Activated gamma-delta T cell treated with anti-CD3 and anti-CD28 coated beads, Interleukin-2, amount 50 U/mL, for 16 hours (primary cell): ENCODE measurements at places on chromosomes 1 and 21.

DNA sequence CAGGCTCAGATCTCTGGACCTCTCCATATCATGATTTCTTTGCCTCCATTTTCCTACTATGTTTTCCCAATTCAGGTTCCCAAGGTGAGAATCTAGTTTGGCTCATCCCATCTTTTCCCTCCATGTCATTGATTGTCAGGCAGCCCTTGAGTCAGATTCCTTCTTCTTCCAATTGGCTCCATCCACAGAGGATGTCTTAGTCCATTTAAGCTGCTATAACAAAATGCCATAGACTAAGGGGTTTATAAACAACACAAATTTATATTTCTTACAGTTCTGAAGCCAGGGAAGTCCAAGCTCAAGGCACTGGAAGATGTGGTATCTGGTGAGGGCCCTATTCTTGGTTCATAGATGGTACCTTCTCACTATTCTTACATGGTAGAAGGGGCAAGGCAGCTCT, 42.8 kb upstream of the SLC2A1 start:
- no peak for DNase-seq

DNA sequence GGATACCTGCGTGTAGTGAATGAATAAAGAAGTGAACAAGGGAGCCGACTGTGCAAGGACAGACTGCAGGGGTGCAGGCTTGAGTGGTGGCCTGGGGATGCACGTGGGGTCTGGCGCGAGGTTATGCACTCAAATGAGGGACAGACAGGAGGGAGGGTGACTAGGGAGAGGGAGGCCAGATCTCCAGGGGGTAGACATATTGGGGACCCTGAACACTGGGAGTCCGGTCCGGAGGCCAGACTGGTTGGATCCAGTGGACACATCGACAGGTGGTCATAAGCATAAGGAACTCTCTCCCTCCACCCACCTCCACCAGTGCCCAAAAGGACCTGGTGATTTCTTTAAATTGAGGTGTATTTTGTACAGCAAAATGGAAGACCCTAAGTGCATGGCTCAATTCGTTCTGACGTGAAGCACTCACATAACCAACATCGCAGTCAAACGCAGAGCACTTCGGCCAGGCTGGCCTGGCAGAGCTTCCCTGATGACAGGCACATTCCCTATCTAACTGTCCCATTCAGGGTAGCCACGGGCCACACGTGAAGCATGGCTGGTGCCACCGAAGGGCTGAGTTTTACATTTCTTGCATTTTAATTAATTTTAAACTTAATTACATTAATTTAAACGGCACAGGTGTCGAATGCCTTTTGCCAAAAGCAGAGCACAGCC, 14.0 kb downstream of the WNT3A start:
- DNase-seq: no peak

GRCh38 chr1:224333939-224334786, 4.2 kb upstream of the NVL start:
- no peak for DNase-seq

GRCh38 chr21:37551993-37552355, 185.4 kb downstream of the DYRK1A start:
- DNase-seq: no peak

GRCh38 chr1:22761101-22761500, 50.5 kb downstream of the EPHB2 start:
- DNase-seq: no peak

- no peak for DNase-seq
Measured at GRCh38 chr21:15445327-15445726, 284.5 kb upstream of the USP25 start.

DNA sequence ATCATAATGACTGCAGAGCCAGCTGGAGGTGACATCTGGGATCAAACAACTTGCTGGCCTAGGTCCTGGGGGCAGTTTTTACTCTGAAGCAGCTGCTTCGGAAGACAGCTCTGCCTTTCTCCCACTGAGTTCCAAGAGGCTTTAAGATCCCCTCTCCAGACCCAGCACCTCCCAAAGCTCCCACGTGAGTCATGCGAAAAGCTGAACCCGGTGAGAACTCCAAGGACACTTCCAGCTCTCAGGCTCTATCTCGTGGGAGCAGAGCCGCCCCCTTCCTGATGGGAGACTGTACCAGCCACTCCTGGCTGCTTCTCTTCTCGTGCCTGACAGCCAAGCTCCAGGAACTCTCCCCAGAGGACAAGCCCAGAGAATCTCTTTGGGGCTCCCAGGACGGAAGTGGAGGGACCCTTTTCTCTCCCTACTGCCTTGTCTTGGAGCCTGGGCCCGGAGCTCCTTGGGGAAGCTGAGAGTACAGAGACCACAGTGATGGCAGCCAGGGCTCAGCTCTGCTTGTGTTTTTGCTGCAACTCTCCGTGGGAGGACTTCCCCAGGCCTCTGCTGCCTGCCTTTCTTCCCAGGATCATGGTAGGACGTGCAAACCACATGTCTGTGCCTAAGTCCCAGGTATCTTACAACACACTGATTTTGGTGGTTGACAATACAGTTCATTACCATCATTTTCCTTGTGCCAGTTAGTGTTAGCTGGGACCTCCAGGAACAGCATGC, 40.6 kb downstream of the STUM start:
- no peak for DNase-seq

GRCh38 chr1:1573843-1574720, 581 bp downstream of the SSU72 start:
- DNase-seq: peak; percentile 47

DNA sequence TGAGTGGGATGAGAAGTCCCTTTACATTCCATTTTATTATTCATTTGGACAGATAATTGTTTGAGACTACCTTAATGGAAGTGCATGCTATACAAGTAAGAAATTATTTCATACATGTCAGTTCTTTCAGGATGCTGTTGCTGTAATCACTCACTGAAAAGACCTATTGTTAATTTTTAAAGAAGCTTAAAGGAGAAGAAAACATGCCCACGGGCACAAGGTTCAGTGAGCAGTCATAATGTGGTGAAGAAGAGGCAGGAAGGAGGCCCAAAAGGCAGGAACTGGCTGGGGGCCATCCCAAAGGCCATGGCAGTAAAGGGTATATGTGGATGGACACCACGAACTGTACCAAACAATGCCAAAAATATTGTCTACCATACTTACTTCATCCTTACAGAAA, 206.0 kb downstream of the LYPLAL1 start:
- DNase-seq: no peak

DNA sequence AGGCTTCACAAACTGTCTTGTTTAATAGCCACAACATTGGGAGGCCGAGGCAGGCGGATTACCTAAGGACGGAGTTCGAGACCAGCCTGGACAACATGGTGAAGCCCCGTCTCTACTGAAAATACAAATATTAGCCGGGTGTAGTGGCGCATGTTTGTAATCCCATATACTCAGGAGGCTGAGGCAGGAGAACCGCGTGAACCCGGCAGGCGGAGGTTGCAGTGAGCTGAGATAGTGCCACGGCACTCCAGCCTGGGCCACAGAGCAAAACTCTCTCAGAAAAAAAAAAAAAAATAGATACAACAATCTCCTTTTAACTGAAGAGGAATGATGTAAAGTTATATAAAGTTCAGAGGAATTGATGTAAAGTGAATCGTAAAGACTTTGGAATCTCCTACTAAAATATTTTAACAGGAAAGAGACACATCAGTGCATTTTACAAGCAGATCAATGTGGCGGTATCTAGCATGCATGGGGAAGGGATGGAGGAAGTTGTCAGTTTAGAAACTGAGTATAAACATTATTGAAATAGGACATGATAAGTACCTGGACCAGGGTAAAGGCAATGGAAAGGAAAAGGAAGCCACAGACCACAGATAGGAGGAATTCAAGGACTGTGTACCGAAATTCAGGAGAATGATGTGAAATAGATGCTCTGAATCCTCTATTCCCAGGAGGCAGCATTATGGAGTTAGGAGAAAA, 41.5 kb downstream of the PTPRC start:
- no peak for DNase-seq

GRCh38 chr21:18245464-18245967, 883 bp downstream of the CHODL start:
- DNase-seq: no peak

GRCh38 chr1:180617774-180618395, 13.9 kb upstream of the XPR1 start:
- no peak for DNase-seq
